ENCODE measurements at places on chromosomes 5 and 9. TPM values are rescaled to one million over a fixed set of nuclear protein-coding genes. Genes with fewer than 3 reads are reported as not detected.

GRCh38 chr5:122311961-122312590 is at the start of gene SNCAIP:
SNCAIP (plus strand) TSS chr5:122312237; CDS start chr5:122391135, 78,898 bp downstream.
- no peak for DNase-seq

DNA sequence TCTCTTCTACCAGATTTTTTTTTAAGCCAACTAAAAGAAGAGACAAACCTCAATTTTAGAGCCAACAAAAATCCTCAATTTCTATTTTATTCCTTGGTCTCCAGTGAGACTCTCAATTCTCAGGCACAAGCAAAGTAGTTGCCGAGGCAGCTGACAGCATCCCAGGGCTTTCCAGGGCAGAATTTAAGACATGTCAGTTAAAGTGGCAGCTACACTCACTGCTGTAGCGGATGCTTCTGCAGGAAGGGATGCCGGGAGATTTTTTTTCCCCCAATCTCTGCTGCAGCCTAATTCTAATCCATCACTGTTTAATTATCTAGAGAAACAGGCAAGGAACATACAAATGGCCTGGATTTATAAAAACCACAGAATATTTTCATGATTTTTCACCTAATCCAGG is 57.0 kb downstream of the TTC39B start:
- no peak for DNase-seq

DNA sequence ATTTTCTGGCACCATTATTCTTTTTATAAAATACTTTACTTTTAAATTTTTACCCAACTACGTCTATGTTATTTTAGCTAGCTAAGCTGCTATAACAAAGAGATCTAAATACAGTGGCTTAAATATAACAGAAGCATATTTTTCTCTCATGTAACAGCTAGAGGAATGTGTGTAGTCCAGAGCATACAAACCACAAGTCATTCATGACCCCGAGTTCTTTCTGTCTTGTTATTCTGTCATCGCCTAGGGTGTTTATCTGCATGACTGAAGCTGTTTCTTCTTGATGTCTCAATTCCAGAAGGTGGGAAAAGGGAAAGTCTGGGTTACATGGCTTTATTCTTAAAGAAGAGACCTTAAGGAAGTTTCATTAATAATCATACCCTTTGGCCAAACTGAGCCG is 136.9 kb upstream of the RFX3 start:
- no peak for DNase-seq

DNA sequence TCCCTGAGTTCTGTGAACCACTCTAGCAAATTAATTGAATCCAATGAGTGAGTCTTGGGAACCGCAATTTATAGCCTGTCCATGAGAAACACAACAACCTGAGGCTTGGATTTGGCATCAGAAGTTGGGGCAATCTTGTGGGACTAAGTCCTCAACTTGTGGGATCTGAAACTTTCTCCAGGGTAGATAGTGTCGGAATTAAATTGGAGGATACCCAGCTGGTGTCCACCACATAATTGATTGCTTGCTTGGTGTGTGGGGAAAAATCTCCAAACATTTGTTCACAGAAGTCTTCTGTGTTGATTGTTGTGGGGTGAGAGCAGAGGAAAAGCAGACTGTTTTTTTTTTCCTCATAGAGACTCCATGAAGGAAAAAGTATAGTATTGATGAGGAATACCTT is 320.6 kb upstream of the MEF2C start:
- DNase-seq = no peak

PCDHB16 gene
- total RNA-seq = 12.3 TPM

ARL10 gene
- 9.8 TPM for total RNA-seq
